ENCODE measurements at places on chromosomes 13 and 19.

- DNase-seq: no peak
These were observed 40.2 kb downstream of the TSSK6 start for GRCh38 chr19:19475015-19475765.

- no peak for DNase-seq
These were observed 674.6 kb upstream of the SGCG start for GRCh38 chr13:22506096-22506691.

DNA sequence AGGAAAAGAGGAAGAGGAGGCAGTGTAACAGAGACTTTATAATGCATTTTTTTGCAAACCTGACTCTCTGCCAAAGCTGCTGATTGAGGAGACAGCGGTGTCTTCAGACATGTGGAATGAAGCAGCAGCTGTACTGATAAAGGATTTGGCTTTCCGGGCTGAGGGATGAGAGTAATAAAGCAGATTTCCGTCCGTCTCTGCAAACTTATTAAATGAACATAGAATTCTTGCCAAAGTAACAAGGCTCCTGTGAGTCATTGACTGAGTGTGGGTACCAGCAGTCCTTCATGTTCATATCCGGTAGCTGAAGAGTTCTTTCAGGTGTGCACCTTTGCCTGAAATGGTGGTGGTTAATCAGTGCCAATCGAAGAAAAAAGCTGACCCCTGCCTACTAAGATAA is 112.6 kb downstream of the LIG4 start:
- no peak for DNase-seq

DNA sequence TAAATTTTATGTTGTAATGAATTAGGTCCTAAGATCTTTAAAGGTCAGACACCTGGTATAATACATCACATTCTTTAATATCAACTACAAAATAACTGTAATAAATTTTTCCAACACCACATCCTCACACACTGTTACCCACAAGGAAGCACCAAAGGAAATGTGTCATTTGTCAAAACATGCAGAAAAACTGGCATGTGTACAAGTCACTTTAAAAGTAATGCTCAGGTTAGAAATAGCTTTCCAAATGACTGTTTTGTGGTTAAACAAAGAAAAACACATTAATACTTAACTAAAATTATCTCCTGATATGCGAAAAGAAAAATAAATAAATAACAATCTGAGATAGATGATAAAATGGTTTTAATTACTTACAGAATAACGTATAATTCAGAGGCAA is 74.7 kb downstream of the MZT1 start:
- DNase-seq: peak; percentile 32

DNA sequence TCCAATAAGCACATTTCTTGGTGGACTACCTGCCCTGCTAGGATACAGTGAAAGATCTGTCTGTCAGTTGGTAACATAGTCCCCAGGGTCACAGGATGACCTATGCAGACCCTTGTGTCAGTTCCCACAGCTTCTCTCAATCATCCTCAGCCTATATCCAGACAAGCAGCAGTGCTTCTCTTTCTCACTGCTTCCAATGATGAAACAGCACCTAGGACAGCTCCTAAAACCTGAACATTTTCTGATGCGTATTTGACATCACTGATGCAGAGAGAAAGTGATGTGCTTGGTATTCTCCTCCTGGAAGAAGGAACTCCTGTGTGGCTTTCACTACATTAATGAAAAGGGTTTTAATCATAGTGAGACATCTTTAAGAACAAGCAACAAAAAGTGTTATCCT is 43.7 kb downstream of the ZNF557 start:
- DNase-seq: no peak
